ENCODE measurements at places on chromosomes 4 and X. TPM values are rescaled to one million over a fixed set of nuclear protein-coding genes. Genes with fewer than 3 reads are reported as not detected.

LSM6 gene
- 49.8 TPM for total RNA-seq

MAGEA3 gene
- total RNA-seq = not detected

CXorf66 gene
- total RNA-seq = not detected

DCAF4L1 gene
- total RNA-seq = 0.32 TPM

PPP2R2C gene
- not detected for total RNA-seq

ZCCHC12 gene
- total RNA-seq = not detected
